ENCODE measurements at places on chromosomes 11 and 22.

DNA sequence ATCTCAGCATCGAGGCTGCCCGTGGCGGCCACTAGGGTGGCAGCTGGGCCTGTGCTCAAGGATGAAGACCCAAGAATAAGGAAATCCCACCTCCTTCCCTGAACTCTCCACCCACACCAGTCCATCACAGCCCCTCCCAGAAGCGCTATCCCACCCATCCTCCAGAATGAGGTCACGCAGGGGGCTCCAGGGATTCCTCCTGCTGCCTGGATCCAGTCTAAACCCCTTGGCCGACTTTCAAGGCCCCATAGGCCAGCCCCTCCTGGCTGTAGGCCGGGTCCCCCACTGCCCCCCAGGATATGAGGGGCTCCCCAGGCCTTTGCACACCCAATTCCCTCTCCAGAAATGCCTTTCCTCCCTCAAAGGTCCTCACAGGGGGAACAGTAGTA is 19.0 kb upstream of the SCGB1A1 start:
- no peak for DNase-seq

DNA sequence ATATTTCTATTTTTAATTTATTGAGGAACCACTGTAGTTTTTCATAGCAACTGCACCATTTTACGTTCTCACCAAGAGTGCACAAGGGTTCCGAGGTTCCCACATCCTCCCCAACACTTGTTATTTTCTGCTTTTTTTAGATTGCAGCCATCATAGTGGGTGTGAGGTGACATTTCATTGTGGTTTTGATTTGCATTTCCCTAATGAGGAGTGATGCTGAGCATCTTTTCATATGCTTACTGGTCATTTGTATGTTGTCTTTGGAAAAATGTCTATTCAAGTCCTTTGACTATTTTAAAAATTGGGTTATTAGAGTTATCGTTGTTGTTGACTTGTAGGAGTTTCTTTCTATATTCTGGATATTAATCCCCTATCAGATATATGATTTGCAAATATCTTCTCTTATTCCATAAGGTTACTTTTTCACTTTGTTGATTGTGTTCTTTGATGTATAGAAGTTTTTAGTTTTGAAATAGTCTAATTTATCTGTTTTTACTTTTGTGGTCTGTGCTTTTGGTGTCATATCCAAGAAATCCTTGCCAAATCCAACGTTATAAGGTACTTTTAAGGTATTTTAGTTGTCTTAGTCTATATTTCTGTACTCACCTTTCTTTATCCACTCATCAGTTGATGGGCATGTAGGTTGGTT is 9.0 kb downstream of the NEAT1 start:
- no peak for DNase-seq

DNA sequence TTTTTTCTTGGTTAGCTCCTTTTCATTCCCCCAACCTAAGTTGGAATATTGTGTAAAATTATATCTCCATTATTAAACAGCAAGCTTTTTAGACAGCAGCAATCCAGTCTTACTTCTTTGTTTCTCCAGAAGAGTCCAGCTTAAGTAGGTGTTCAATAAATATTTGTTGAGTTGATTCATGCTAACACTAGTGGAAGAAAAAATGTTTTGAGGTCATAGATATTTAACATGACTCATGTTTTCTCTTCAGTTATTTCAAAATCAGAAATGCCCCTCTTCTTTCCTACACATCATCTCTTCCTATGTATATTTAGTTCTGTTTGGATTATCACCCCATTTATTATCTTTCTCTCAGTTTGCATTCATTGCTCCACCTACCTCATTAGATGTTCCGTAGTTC is 20.3 kb downstream of the CCDC83 start:
- DNase-seq: no peak

GRCh38 chr11:9146477-9146876 is 55.1 kb upstream of the SCUBE2 start:
- no peak for DNase-seq

DNA sequence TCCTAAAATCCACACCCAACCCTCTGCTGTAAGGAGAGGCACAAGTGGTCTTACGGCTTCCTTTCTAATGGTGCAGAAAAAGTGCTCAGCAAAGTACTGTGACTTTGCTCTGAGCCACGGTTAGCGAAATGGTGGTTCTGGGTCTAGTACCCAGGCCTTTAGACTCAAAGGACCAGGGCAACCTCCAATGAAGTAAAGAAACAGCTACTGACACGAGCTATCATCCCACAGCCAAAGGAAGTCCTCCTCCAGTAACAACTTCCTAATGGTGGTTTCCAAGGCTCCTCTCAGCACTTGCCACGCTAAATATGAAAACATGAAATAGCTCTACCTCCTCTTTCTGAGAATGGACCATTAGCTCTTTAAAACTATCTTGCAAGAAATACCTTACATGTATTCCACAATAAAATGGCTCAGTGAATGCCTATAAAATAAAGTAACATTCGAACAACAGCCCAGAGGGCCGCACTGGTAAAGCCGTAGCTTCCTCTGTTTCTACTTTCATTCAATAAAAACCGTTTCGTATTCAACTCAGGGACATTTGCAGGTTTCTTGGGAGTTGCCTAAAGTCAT is 122.4 kb downstream of the ETS1 start:
- no peak for DNase-seq

GRCh38 chr22:40031766-40032470 is 37.2 kb downstream of the FAM83F start:
- no peak for DNase-seq

GRCh38 chr22:20752873-20753272 is 21.0 kb upstream of the SERPIND1 start:
- no peak for DNase-seq

GRCh38 chr22:36689583-36689982 is 14.0 kb downstream of the CACNG2 start:
- no peak for DNase-seq

DNA sequence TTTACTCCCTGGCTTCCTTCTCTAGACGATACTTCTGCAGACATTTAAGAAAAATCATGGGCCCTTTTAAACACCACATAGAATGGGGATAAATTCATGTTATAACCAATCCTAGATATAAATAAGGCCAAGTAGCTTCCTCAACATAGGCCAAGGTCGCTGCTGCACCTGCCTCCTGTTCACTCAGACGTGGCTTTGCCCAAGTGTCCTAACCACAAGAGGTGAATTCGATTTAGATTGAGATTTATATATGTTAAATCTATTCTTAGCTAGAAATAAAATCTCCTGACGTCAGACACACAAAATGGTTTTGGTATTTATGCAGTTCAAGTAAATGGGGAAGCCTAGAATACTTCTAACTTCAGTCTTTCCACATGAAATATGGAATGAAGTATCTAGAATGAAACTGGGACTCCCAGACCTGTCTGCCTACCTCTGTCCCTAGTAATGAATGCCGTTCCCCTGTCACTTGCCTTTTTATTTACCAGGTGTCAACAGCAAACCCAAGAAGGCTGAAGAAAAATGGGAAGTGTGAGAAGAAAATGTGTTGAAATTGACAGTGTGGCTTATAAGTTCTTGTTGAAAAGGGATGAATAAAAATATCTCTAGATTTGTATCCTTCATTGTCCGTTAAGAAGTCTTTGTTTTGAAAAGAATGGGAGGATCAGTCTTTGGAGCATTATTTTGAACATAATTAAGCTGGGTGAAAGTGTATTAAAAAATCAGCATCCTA is 131.8 kb downstream of the HIPK3 start:
- no peak for DNase-seq

DNA sequence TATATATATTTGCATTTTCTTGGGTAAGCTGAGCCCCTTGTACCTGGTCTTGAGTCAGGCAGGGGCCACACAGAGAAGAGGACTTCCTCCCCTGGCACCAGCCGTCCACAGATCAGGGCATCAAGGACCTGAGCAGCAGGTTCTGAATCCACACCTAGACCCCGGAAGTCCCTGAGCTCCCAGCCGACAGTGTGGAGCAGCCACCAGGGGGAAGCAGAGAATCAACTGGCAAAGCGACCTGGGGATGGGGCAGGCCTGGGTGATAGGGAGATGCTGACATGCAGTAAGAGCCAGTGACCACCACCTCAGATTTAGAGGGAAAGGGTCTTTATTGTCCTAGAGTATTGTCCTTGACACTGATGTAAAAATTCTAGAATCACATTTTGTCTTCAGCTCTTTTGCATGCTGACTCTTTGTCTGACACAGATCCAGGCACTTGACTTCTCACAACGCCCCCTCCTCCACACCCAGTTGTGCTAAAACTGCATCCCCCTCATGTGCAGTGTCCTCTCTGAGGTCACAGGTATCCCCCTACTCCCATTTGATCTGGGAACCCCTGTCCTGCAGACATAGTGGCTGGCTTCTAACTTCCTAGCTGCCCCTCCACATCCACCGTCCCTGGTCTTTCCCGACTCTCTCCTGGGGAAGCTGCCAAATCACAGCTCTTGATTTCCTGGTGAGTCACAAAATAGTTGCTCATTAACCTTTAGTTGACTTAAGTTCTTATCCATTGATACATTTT is 109.3 kb downstream of the GGTLC2 start:
- no peak for DNase-seq

DNA sequence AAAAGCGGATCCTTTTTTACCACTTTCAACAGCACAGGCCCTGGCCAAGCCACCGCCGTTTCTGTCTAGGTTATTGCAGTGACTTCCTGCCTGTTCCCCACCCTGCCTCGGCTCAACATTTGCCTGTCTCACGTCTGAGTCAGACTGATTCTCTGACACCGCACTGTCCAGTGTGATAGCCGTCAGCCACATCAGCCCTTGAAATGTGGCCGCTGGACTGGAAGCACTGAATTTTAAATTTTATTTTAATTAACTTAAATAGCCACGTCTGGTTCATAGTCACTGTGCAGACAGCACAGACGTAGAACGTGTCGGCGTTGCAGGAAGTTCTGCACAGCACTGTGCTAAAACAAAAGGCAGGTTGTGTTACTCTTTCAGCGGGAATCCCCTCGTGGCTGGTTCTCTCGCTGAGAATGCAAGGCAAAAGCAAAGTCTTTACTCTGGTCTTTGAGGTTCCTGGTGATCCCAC is 56.3 kb upstream of the ADSL start:
- DNase-seq: no peak

DNA sequence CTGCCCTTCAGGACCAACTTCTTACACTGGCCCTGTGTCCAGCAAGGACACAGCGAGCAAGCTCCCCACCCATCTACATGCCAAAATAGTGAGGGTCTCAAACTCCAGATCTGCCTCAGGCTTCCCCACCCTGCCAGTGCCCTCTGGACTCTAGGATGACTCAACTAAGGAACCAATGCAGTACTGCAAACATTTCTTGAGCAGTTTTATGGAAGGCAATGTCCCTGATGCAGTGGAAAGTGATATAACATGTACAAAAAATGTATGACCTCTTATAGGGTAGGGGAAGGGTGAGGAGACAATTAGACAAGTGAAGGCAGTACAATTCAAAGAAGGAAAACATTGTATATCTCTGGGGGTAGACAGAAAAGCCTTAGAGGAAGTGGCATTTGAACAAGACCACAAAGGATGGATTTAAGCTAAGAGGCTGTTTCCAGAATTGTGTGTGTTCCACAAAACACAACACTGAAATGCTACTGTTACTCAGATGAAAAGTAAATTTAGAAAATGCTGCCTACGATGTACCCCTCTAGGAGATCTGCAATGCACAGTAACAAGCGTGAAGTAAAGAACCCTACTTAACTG is 47.3 kb downstream of the RAB30 start:
- DNase-seq: no peak

DNA sequence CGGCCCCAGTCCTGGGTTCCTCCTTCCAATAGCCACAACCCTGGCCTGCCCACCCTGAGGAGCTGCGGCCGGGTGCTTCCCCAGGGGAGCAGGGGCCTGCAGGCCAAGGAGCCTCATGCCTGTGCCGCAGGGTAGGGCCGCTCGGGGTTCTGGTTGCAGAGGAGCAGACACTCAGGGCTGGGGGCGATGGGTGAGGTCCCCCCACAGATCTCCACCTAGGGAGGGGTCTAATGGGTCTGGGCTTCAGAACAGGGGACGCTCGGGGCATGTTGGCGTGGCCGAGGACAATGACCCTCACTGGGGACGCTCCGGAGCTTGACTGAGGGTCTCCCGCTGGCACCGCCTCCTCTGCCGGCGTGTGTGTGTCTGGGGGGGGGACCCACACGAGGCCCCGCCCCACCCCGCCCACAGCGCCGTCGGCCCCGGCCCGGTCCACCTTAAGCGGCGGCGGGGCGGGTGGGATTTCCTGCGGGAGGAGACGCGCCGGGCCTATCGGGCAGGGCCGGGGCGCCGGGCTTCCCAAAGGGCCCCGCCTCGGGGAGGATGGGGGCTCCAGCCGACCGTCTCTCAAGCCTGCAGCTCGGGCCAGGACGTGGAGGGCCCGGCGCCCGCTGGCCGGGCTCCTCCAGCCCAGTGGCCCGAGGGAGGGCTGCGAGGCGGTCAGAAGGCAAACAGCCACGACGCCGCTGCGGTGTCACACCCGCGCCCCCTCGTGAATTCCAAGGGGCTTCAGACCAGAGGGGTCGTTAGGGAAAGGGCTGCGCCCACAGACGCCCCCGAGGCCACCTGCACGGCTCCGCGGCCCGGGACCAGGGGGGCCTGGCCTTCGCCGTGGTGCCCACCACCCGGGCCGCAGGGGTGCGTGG is 640 bp upstream of the ZDHHC8 start:
- DNase-seq: no peak

GRCh38 chr11:44274404-44274803 is 35.5 kb downstream of the ALX4 start:
- no peak for DNase-seq

DNA sequence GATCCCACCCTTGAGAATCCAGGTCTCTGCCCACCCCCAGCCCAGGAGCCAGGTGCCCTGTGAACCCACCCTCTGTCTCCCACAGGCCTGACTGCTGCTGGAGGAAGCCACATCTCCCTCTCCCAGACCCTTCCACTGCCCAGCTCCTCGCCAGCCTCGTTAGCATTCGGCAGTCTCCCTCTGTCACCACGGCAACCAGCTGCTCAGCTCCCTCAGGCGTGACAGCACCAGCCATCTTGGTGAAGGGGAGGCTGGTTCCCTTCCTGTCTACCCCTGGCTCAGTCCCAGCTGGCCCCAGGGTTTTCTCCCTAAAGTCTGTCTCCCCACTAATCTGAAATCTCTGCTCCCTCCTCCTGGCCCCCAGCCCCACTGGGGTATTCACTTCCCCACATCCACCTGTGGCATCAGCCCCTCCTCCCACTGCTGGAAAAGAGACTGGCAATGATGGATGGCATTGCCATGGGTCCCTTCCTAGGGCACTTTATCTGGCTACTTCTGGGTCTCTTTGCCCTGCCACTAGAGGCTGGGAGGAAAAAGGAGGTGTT is 28.1 kb downstream of the NRXN2 start:
- no peak for DNase-seq

GRCh38 chr22:45512363-45512762 is 9.7 kb downstream of the FBLN1 start:
- no peak for DNase-seq

DNA sequence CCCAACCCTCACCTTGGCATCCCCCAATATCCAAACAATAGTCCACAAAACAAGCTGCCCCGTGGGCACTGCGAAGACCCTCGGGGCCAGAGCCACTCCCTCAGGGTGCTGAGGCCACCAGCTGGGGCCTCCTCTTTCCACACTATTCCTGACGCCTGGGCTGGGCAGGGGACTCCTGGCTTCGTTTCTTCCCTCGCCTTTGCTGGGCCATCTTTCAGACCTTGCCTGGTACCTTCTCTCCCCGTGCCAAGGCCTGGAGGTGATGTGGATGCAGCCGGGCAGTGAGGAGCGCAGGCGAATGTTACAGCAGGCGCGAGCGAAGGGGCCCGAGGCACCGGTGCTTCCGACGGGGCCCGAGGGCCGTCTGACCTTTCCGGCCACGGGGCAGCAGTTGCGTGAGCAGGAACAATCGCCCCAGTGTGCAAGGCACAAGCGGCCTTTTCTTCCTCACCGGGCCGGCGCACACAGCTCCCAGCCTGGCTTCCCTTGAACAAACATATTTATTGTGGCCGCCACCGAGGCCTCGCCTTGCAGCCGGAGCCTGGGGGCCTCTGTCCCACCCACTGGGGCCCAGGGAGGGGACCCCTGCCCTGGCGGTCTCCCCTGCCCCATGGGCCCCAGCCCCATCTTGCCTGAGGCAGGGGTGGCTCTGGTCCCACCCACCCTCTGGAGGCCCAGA is 32.6 kb upstream of the KCNQ1OT1 start:
- DNase-seq: no peak

Measured in GOT3 (cell line).